H1 (cell line): ENCODE measurements at places on chromosomes 2 and 18. TPM values are rescaled to one million over a fixed set of nuclear protein-coding genes. Genes with fewer than 3 reads are reported as not detected.

- DNase-seq = no peak
Observed at GRCh38 chr2:43408407-43409160, 182.2 kb upstream of the ZFP36L2 start.

The RUFY4 gene
- total RNA-seq = 0.32 TPM in 1 of 2 replicates, not detected in the other

GRCh38 chr2:121200419-121201315 is 84.3 kb downstream of the TFCP2L1 start:
- no peak for DNase-seq

The STPG4 gene
- total RNA-seq = 0.27 and 0.28 TPM in 2 replicates

- no peak for DNase-seq
Observed at GRCh38 chr2:97819754-97820153, 106.4 kb downstream of the ZAP70 start.

The NLRC4 gene
- total RNA-seq = not detected in 2 replicates
